ENCODE measurements at places on chromosomes 5 and 9.

- DNase-seq = no peak
Measured at GRCh38 chr5:96629774-96630173, 32.4 kb upstream of the CAST start.

DNA sequence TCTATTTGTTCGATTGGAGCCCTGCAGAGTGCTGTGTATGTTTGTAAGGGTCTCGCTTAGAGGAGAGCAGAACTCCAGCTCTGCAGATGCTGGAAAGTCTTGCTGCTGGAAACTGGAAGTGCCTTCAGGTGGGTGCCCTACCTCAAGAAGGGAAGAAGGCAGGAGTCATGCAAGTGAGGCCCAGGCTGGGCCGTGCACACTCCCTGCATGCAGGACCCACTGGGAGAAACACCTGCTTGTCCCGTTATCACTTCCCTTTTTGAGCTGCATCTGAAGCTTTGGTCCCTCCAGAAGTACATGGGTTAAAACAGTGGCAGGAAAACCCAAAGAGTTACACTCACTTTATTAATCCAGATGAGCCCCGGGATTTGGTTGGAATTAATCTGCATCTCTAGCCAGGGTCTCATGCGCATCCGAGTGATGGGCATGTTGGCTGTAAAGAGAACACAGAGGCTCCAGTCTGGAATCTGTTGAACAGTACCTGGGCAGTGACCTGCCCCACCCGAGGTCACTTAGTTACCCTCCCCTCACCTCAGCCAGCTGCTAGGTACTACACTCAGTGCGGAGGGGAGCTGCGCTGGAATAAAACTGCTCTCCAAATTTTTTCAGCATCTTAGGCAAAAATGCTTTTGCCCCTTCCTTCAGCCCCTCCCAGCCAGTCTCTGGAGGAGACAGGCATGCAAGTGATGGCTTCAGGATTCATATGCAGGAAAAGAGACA is 1.4 kb downstream of the IRF1 start:
- DNase-seq = no peak

DNA sequence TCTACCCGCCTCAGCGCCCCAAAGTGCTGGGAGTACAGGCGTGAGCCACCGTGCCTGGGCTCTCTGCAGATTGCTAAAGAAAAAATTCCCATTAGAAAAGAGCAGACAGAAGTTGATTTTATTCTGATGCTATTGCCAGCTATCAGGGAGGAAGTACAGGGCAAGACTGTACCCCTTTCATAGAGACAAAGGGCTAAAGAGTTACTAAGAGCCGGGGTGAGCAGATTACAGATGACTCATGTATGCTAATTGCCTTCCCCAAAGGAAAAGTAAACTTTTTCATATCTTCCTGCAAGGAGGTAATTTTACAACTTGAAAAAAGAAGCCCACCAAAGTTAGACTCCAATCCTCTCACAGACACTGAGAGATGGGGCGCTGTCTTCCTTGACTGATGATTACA is 42.3 kb upstream of the MCTP1 start:
- DNase-seq = no peak

GRCh38 chr5:20832204-20833080 is 844.4 kb upstream of the CDH18 start:
- no peak for DNase-seq

DNA sequence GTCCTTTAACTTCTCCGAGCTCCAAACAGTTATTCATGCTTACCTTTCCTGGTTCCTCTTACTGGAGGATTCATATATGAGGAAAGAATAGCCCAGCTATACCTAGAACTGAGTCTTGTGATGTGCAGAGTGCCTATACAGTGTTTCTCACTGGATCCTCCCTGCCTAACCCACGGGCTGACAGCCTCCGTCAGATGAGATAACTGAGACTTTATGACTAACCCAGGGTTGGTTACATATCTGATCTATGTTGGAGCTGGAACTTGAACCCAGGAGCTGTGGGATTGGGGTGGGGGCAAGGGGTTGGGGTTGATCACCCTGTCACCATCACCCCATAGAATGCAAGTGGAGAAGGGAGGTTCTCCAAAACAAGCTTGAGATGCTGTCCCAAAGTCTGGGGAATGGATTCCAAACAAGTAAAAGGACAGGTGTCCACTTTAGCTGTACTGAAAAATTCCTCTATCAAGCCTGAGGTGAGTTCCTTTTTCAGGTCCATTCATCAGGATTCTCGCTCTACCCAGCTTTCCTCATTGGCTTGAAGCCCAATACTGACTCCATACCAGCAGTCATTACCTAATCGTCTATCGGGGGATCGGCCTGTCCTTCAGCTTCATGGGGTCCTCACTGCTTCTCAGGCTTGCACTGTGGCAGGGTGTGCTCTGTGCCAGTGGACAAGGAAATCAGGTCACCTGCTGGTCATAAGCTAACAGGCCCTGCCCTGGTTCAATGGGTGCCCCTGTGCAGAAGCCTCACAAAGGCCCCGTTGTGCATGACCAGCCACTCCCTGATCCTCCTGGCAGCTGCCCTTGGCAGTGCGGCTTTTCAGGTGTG is 100.6 kb downstream of the ARHGAP26 start:
- DNase-seq = no peak

DNA sequence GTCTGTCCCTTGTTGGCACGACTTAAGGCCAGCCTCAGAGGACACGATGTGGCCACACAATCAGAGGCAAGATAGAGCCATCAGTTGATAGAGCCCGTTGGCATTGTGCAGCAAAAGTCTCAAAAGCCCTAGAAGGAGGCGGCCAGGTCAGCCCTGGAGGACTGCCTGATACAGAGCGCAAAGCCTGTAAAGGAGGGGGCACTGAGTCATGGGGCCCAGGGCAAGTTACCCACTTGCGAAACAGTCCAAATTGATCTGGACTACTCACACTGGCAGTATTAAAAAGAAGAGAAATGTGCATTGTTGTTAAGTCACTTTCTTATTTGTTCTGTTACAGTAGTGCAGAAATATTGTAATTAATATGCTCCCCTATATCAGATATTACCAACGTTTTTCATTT is 51.5 kb downstream of the KLF9 start:
- no peak for DNase-seq

- DNase-seq = no peak
Measured at GRCh38 chr9:106035806-106036205, 341.5 kb downstream of the TMEM38B start.

DNA sequence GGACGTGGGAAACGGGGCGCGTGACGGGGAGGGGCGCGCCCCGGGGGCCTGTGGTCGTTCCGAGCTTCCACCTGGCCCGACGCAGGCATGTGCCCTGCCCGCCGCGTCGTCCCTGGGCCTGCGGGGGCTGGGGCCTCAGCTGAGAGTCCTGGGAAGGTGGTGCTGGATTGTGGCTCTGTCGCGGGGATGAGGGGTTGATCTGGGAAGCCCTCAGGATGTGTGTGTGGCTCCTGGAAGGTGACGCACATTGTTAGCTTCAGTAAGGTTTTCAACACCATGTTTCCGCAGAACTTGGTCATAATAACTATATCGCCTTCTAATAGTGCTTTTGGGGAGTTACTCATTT is 589.1 kb downstream of the MTRR start:
- no peak for DNase-seq

- no peak for DNase-seq
Measured at GRCh38 chr9:89340332-89340731, 22.0 kb downstream of the SECISBP2 start.
